ENCODE measurements at places on chromosomes 6 and 20.

DNA sequence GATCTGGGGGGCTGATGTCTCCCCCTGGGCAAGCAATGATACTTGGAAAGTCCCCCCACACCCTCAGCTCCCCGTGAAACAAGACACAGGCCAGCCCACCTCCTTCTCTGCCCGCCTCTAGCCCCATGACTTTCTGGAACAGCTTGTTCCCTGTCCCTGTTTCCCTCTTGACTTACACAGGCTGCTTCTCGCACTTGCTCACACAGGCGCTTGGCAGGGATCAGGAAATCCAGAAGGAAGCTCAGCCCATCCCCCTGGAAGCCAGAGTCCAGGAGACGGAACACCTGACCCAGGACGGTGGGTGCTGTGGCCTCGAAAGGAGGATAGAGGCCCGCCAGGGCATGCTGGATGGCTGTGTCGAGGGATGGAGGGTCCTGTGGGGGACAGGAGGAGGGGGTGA is 14.8 kb downstream of the KIAA1755 start:
- DNase-seq = no peak

DNA sequence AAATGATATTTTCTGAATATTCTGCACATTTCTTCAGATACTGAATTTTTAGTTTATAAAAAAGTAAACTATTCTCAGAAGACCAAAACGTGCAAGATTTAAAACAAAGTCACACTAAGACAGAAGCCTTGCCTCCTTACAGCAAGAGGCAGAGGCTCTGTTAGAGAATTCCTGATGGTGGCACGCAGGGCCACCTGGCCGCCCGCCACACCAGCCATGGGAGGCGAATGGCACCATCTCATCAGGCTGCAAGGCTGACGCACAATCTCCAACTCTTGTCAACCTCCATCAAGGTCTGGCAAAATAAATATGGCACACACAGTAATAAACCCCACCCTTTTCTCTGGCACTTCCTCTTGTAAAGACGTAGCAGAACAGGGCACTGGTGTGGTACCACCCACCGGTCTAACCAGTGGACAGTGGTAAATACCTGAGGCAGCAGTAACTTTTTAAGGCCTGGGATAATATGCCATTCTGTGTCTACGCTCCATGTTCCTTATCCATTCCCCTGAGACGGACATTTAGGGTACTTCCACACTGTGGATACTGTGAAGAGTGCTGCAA is 111.4 kb downstream of the WDR27 start:
- DNase-seq = no peak

GRCh38 chr6:118785601-118786000 is 108.4 kb upstream of the ASF1A start:
- DNase-seq = no peak

DNA sequence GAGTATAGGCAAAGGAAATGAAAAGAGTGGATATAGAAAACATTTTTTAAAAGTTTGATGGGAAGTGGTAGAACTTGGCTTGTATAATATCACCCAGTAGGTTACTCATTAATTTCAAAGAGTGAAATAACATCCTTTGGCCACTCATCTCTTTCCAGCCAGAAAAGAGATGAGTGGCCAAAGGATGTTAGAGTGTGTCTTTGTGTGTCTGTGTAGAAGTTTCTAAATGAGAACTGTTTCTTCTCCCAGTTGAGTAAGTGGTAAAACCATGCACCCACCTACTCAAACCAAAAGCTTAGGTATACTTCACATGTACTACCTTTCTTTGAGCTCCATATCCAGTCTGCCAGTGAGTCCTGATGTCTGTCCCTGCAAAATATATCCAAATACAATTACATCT is 47.7 kb upstream of the TMEM244 start:
- no peak for DNase-seq

DNA sequence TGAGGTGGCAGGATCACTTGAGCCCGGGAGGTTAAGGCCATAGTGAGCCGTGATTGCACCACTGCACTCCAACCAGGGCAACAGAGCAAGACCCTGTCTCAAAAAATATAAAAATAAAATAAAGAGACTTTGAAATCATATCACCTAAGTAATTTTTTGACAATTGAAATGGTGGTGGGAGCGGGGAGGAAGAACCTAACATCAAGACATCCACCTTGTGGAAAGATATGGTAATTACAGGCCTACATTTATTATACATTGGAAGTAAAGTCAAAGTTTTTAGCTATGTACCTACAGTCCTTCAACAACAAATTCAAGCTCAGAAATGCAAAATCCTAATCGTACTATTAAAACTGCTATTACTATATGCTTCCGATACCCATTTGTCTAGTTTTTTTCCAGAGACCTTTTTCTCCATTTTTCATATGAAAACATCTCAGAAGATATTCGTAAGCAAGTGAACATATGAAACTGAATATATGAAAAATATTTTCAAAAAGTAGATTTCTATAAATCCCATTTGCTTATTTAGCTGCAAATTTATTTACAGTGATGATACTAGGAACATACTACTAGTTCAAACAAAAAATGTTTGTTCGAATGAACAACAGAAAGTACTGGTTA is 83.3 kb downstream of the SYCP2 start:
- no peak for DNase-seq

DNA sequence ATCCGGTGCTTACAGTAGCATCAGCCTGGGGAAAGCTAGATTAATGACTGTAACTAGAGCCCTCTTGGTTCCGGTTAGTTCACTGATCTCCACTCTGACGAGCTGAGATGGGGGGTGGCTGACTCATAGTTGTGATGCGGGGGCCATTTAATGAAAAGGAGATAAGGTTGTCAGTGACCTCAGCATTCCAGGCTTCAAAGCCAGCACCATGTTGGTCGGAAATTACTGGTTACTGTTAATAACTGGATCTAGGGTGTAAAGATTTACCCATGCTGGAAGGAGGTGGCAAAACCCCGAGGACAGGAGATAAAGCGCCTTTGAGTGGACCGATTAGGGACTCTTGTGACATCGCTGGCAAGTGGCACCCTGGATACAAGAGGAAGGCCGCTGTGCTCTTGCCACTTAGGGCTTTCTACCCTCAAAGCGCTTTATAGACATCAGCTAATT is 21.1 kb downstream of the FOXC1 start:
- no peak for DNase-seq

DNA sequence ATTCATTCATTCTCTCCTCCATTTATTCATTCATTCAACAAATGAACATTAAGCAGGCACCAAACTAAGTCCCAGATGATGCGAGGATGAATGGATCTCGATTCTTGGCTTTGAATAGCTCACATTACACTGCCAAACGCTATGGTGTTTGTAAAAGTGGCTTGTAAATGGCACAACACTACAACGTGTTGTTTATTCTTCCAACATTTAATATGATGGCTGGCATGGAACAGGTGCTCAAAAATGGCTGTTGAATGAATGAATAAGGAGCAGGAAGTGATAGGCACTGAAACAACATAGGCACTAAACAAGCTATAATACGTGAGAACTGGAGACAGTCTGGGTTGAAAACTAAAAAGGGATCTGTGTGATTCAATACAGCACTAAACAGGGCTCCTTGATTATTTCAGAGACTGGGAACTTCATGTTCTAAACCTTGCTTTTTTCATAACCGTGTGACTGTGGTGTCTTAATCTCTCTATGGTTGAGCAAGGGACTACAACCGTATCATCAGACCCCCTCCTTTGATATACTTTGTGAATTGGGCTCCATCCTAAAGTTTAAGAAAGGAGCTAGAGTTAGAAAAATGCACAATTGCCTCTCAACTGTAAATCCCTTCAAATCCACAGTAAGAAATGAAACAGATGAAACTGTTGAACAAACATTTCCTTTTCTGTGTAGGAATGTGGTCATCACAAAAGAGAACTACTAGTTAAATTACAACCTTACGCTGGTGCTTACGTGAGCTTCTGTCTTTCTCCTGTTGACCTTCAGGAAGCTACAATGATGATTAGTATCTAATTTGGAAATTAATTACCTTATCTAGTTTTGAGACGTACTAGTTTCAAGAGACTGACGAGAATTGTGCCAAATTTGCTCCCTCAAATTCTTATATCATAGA is 16.9 kb upstream of the SLC16A10 start:
- DNase-seq = no peak

- no peak for DNase-seq
Observed at GRCh38 chr6:158744986-158745430, 74.2 kb downstream of the EZR start.

GRCh38 chr6:7267466-7268091 is 45.4 kb downstream of the SSR1 start:
- no peak for DNase-seq

GRCh38 chr20:53897884-53898555 is 172.4 kb downstream of the BCAS1 start:
- DNase-seq = no peak

GRCh38 chr6:27143474-27144026 is 104.0 kb upstream of the PRSS16 start:
- DNase-seq = no peak

GRCh38 chr6:139858429-139858828 is 484.0 kb upstream of the CITED2 start:
- DNase-seq = no peak

DNA sequence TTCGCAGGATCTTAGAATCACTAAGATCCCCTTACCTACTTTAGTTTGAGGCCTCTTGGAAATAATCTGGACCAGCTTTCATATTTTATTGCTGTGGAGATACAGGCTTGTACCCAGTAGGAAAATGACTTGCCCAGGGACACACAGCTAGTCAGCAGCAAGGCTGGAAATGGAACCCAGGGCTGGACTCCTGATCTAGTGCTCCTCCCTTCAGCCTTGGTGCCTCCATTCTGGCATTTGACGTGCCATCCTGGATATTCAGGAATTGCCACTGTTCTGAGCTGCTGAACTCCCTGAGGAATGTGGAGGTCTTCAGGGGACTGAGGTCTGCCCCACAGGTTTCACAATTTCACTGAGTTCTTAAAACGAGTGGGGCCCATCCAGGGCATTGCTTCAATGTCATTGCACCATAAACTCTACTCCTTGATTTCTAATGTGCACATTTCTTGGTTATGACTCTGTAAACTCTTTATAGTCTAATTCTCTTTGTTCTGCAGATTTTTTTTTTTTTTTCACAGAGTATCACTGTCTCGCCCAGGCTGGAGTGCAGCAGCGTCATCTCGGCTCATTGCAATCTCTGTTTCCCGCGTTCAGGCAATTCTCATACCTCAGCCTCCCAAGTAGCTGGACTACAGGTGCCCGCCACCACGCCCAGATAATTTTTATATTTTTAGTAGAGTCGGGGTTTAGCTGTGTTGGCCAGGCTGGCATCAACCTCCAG is 26.7 kb upstream of the CDKN1A start:
- DNase-seq = no peak

DNA sequence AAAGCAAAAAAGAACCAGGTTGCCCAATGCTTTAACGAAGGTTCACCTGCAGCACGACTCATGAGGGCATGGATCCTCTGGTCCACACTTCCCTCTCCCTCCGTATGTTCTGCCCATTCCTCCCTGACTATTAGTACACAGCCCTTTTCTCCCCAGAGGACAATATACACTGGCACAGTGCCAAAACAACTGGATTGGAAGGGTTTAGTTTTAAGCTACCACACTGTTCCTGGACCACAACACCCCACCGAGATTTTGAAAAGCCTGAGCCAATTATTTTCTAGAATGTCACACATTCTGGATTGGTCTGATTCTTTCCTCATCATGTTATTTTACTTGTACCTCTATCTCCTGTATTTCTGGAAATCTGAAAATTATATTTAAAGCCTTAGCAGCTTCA is 2.9 kb upstream of the AKAP7 start:
- no peak for DNase-seq

DNA sequence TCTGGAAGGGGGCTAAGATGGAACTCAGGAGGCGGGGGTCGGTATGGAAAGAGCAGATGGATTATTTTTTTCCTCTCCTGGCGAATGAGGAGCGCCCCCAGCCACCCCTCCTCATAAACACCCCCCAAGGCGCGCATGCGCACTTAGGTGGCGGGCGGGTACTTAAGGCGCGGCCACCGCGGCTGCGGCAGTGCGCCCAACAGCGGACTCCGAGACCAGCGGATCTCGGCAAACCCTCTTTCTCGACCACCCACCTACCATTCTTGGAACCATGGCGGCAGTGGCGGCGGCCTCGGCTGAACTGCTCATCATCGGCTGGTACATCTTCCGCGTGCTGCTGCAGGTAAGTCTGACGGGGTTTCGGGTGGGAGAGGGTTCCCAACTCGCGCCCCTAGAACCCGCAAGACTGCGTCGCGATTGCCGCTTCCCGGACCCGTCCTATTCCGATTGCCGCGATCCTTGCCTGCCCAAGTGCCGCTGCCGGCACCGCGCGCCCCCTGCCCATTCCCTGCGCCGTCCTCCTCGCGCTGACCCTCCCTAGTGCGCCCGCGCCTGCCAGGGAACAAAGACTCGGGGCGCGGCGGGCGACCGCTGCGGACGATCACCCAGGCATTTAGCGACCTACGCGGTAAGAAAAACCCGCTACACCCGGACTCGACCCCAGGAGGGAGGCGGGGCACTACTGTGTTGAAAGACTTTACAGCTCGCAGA is at the start of gene NNAT:
NNAT (plus strand) TSS at position 190 of the 711 bp plus-strand sequence; CDS start at position 272, 82 bp downstream.
- no peak for DNase-seq

GRCh38 chr6:161079566-161080262 is 88.1 kb downstream of the MAP3K4 start:
- no peak for DNase-seq

GRCh38 chr20:3521852-3522740 is 51.3 kb downstream of the ATRN start:
- DNase-seq = no peak

- DNase-seq = no peak
Observed at GRCh38 chr6:35021004-35021403, 120.1 kb downstream of the TCP11 start.

GRCh38 chr6:105164418-105164817 is 15.4 kb downstream of the POPDC3 start:
- DNase-seq = no peak

DNA sequence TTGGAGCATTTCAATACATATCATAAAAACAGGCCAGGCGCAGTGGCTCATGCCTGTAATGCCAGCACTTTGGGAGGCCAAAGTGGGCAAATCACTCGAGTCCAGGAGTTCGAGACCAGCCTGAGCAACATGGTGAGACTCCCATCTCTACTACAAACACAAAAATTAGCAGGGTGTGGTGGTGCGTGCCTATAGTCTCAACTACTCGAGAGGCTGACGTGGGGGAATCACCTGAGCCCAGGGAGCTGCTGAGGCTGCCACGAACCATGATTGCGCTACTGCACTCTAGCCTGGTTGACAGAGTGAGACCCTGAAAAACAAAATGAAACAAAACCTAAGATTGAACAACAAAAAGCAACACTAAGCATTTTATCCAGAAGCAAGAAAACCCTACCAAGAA is 47.2 kb downstream of the BACH2 start:
- no peak for DNase-seq

DNA sequence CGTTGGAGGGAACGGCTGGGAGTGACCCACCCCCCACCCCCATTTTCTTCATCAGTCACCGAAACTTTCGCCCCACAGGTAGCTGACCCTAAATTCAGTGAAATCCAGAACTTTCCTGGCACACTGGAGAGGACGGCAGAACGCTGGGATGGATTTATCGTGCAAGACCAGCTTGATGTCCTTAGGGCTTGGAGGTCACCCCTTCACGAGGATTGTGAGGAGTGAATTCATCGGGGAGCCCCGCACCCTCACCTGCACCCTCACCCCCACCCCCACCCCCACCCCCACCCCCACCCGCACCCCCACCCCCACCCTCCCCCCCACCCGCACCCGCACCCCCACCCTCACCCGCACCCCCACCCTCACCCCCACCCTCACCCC is 13.3 kb upstream of the TCFL5 start:
- DNase-seq = no peak

- no peak for DNase-seq
Observed at GRCh38 chr20:8805737-8806442, 263.0 kb upstream of the PLCB4 start.

- DNase-seq = no peak
Observed at GRCh38 chr6:100346828-100347227, 117.9 kb downstream of the SIM1 start.

- no peak for DNase-seq
Observed at GRCh38 chr6:11710311-11710761, 68.3 kb downstream of the ADTRP start.

Measured in GM12892 (cell line).